ENCODE measurements at places on chromosomes 11 and 22.

DNA sequence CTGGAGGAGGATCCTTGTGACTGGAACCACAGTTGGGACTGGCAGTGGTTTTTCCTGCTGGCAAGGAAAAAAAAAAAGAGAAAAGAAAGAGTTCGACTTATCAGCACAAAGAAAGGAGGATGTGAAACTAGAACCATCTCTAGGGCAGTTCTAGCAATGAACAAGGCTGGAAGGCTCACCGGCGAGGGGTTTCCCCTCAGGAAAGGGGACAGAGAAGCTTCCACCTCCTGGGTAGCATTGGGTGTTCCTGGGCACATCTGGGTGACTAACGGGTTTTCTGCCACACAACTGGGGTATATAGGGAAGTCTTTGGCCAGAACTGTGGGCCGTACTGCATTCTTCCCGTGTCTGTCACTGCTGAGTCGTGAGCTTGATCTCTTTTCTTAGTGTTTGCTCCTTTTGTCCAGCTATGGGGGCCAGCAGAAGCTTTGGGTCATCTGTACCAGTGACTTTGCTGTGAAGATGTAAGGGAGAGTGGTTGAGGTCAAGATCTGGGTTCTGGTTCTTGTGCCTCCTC lies 109.4 kb upstream of the OR4B1 start:
- DNase-seq: no peak

- no peak for DNase-seq
These were observed 30.0 kb downstream of the DDX10 start for GRCh38 chr11:108694846-108695245.

DNA sequence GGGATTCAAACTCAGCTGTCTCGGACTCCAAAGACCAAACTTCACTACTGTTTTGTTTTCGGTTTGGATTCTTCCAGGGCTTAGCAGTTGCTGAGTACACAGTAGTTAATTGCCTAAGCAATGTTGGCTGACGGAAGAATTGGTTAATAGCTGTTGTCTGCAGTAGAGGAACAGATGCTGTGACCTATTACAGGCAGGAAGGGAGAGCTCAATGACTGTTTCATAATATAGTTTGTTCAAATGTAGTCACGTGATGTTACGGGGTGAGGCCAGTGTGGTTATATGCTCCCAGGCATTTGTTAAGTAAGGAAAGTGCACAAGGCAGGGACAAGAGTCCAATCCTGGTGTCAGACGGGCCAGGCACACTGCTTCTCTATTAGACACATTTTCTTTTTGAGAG lies 222.6 kb upstream of the CCDC90B start:
- no peak for DNase-seq

DNA sequence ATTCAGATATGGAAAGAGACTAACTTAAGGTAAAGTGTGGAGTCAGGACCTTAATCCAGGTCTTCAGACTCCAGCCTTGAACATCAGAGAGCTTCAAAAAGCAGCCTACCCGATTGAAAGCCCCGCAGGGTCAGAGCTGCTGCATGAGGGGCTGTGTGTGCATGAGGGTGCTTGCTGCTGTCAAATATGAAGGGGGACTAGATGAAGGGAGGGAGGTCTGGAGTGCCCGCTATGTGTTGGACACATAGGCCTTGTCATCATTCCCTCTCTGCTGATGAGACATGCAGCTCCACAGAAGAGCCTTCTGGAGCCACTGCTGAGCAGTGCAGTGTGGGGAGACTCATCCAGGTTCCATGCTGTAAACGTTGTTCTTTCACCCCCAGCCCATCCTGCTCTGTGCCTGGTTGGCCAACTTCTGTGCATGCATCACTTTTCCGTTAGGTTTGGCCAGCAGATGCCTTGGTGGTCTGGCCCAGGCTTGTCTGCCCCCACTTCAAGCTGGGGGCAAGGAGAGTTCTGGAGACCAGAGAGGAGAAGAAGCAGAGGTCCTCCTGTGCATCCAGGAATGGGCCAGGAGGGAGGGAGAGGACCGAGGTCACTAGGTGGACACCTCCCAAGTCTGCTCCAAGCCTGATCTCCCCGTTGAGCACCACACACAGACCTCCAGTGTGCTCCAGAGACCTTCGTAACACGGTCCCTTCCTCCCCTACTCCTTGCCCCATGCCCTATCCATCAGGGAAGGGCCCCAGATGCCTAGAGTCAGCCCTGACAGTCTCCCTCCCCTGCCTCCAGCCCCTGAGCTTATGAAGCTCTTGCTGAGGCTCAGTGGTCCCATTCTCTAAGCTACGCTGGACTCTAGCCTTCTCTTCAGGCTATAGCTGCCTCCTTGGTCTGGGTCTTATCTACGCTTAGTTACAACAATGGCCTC lies 32.0 kb downstream of the LRRC32 start:
- DNase-seq: no peak

DNA sequence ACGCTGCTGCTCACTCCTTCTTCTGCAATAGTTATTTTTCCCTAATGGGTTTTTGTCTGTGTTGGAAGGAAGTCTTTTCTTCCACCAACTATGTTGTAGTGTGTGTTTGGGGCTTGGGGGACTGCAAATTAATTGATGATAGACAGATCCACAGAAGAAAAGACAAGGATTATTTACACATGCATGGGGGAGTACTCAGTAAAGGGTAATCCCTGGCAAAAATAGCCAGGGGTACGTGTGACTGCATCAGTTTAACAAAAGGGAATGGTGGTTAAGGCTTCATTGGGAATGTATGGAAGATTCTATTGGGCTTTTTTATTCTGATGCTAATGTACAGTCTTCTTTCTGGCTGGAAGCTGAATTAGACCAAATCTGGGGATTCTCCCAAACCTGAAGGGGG lies 20.2 kb upstream of the FEZ1 start:
- DNase-seq: no peak

DNA sequence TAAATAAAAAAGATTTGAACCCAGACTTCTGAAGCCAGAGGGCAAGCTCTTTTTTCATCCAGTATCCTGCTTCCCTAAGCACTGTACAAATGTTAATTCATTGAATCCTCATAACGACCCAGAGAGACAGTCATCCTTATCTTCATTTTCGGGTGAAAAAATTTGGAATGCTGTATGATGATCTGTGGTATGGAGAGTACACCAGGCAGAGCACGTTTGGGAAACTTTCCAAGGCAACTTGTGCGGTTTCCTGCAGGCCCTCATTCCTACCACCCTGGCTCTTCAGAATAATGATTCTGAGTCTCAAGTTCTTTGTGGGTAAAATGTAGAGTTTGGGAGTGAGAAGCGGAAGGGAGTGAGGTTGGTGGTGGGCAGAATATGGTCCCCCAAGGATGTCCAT lies 177.9 kb upstream of the CADM1 start:
- DNase-seq: no peak

DNA sequence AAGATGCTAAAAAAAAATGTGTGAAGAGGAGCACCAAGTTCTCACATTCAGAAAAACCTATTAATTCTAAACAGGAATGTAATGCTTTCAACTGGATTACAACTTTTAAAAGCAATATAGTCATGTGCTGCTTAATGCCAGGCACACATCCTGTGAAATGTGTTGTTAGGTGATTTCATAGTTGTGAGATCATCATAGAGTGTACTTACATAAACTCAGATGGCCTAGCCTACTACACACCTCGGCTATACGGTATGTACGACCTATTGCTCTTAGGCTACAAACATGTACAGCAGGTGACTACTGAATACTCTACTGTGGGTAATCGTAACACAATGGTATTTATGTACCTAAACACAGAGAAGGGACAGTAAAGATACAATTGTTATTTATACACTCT lies 142.3 kb downstream of the RBFOX2 start:
- DNase-seq: no peak

DNA sequence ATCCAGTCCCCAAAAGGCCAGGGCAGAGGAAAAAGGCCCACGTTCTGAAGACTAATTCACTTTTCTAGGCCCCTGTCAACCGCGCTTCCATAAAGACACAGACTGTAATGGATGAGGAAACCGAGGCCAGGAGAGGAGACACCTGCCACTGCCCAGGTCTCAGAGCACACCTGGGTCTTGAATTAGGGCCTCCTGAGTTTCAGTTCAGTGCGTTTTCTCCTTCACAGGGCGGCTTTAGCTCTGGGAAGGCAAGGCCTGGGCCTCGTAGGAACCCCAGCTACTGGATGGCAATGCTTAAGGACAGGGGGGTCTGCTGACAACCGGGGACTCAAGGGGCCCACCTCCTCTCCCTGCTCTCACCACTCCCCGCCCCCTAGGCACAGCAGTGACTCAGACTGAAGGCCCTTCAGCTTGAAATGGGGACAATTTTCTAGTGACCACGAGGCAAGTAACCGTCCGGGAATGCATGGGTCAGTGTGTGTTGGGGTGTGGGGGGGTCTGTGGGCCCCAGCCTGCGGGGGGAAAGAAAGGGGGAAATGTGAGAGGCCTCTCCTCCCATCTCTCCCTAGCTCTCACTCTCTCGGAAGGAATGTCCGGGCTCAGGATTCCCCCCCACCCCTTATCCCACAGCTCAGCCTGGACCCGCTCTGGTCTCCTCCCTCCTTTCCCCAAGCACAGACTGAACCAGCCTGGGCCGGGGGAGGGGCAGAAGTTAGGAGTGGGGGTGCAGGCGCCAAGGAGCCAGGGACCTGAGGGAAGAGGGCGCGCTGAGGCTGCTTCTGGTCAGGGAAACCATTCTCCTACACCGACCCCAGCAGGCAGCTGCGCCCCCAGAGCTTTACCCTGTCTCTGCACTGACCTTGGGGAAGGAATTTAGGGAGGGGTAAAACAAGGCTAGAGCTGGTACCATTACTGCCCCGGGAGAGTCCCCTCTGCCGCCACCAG lies 17.2 kb downstream of the CREB3L1 start:
- no peak for DNase-seq

Measured in NCI-H524 (cell line).